Spinal cord (tissue), 10 donors: ENCODE measurements at places on chromosomes 1 and 21. TPM values are rescaled to one million over a fixed set of nuclear protein-coding genes. Genes with fewer than 3 reads are reported as not detected.

- no peak for DNase-seq
These were observed 59.6 kb upstream of the HP1BP3 start for GRCh38 chr1:20846461-20847374.

- no peak for DNase-seq
These were observed 228.6 kb downstream of the COP1 start for GRCh38 chr1:175978476-175978875.

- DNase-seq, result no peak
These were observed 62.7 kb downstream of the ZNF648 start for GRCh38 chr1:181998858-181999257.

SCAMP3 gene
- 89.1 TPM for polyA plus RNA-seq

FMOD gene
- polyA plus RNA-seq, result 21.8 TPM

DNA sequence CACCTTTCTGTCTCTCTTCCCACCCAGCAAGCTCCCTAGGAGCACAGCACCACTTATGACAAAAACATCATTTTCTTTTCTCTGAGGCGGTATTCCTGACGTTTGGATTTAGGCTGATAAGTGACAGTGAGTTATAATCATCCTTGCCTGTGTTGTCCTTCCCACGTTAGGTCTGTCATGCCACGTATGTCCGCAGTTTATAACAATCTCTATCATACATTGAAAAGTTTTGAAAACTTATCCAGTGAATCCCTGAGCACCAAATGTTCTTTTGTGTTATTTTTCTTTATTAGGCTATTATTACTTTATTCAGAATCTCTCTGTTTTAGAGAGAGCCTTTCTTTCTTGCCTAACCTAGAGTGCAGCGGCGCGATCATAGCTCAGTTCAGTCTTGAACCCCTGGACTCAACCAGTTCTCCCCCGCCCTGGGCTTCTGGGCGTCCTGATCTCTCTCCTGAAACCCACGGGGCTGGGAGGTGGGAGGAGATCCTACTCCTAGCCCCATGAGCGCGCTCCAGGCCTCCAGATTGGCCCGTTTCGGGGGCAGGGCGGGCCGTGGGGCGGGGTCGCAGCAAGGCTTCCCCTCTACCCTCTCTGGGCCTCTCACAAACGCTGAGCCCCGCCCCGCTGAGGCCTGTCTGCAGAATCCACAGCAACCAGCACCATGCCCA, at the start of gene GSTM2:
Gene GSTM2 (plus strand): TSS at position 606 of the 671 bp plus-strand sequence. CDS start 59 bp downstream, at position 665.
- DNase-seq, result peak; percentile 78

DNA sequence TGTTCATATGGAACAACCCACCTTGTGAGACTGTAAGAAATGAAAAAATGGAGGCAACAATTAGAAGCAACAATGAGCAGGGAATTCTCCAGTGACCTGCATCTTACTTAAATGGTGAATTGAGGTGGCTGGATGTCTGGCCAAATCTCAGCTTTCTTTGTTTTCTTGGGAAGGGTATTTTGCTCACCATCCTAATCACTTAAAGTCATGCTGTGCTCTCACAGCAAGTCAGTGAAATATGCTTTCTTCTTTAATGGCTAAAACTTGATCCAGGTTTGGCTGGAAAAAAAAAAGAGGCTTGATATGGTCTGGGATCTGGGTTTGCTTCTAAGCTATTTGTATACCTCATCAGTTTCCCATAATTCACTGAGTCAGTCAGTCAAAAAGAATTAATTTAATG, 124.8 kb downstream of the ESRRG start:
- no peak for DNase-seq

CDC20 gene
- polyA plus RNA-seq, result 19.5 TPM

- no peak for DNase-seq
These were observed 8.0 kb upstream of the SYTL1 start for GRCh38 chr1:27333717-27334279.

GRCh38 chr21:27134516-27134915, 167.6 kb upstream of the ADAMTS5 start:
- peak; percentile 78 for DNase-seq
